ENCODE measurements at places on chromosomes 7 and 10. TPM values are rescaled to one million over a fixed set of nuclear protein-coding genes. Genes with fewer than 3 reads are reported as not detected.

CABCOCO1 gene
- not detected for total RNA-seq

GPR15LG gene
- not detected for total RNA-seq

ITPRID1 gene
- total RNA-seq: not detected

FAM241B gene
- total RNA-seq: 5.3 TPM

- DNase-seq: no peak
These were observed 729.4 kb upstream of the C7orf33 start for GRCh38 chr7:147861058-147861716.

- no peak for DNase-seq
These were observed 19.3 kb downstream of the BRI3 start for GRCh38 chr7:98300595-98301372.

All from left ventricle myocardium inferior (tissue), 1 donor.